MCF 10A (cell line): ENCODE measurements at places on chromosomes 11 and 22.

- peak; percentile 85 for DNase-seq
These were observed 48.0 kb upstream of the AMPD3 start for GRCh38 chr11:10407055-10407454.

DNA sequence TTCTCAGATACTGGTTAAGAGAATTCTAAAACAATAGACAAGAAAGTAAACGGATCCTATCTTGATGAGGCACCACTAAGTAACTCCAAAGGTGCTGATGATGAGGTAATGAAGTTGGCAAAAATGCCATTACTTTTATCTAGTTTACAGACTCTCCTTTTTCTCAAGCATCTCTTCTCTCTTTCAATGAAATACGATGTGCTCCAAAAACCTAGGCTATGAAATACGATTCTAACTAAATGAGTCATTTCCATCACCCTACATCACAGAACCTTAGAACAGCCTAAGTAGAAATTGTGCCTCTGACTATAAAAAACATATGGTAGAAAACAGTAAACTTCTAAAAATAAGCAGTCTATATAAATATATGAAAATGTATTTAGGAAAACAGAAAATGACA lies 58.9 kb upstream of the ARHGAP32 start:
- peak; percentile 22 for DNase-seq

DNA sequence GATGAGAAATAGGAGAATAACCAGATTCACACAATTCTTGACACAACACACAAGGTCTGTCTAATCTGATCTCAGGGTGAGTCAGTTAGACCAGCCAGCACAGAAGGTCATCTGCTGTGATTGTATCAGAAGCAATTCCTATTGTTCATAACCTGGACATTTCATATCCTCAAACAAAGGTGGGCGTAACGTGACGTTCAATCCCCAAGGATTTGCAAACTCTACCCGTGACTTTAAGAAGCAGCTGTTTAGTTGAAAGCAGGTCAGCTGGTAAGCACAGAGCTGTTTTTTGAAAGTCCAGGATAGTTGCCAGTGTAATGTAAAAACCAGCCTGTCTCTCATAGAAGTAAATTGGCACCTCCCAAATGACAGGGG lies 385.1 kb downstream of the DCDC1 start:
- DNase-seq: no peak

- DNase-seq: no peak
These were observed 104.0 kb downstream of the ARHGAP42 start for GRCh38 chr11:100791103-100791502.

- DNase-seq: no peak
These were observed 2.1 kb upstream of the ANAPC15 start for GRCh38 chr11:72114570-72114969.

DNA sequence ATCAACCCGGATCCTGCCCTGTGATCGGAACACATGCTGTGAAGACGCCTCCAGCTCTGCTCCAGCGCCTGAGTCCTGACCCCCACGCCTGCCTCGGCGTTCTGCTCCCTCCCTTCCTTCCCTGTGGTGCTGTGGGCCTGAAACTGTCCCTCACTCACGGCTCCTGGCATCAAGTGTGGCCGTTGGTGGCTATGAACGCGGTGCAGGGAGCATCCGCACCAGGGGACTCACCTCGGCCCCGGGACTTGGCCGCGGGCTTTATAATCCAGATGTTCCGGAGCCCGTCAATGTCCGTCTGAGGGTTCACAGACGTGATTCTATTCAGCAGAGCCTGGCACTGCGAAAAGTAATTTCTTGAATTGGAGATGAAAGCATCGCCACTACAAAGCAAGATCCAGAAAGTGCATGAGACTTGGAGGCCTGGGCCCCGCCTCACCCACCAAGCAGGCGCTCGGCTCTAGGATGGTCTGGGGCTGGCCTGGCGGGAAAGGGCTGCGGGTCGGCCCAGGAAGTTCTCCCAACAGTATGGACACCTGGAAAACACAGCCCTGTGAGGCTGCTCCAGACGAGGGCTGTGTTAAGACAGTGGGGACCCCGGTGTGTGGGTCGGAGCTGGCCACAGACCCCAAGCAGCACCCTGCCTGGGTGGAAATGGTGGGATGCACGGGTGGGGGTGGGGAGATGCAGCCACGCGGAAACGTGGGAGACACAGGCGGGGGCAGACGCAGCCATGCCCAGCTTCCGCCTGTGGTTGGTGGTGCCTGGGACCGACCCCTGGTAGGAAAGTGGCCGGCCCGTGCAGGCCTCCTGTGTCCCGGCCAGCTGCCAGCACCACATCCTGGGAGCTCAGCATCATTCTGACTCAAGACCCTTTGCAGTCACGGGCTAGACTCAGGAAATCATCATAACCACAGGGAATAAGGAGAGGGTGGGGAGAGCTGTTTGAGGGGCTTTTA lies 21.8 kb upstream of the IL17REL start:
- DNase-seq: no peak

GRCh38 chr11:122319085-122319484 lies 203.1 kb upstream of the BLID start:
- no peak for DNase-seq
